ENCODE measurements at places on chromosomes 2 and 18.

- peak; percentile 24 for DNase-seq
Observed at GRCh38 chr2:74513605-74514367, 464 bp upstream of the TLX2 start.

GRCh38 chr2:165079432-165079831 lies 124.1 kb upstream of the SLC38A11 start:
- no peak for DNase-seq

DNA sequence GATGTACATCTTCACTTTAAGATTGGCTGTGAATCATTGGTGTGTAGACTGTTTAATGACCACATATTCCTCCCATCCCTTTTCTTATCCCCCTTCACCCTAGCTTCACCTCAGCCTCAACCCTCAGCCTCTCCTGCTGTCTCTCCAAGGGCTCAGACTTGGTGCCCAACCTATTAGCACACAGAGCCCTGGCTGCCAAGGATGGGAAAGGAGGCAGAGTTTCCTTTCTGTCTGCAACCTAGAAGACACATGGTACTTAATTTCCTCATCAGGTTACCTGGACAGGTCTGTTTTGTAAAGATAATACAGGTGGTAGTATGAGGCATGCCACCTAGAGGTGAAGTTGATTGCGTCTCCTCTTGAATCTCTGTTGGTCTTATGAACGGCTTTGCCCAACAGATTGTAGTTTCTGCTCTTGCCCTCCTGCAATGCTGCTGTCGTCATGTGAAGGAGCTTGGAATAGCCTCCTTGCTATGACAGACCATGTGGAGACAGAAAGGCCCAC lies 44.5 kb upstream of the RMND5A start:
- DNase-seq: no peak

- no peak for DNase-seq
Observed at GRCh38 chr2:134307334-134307733, 53.5 kb downstream of the MGAT5 start.

DNA sequence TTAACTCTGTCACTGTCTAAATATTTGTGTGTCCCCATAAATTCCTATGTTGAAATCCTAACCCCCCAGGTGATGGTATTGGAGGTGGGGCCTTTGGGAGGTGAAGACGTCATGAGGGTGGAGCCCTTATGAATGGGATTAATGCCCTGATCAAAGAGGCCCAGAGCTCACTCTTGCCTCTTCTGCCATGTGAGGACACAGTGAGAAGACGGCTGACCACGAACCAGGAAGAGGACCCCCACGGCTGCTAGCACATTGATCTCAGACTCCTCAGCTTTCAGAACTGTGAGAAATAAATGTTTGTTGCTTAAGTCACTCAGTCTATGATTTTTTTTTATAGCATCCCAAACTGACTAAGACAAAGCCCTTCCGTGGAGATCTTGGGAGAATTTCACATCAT lies 71.2 kb downstream of the BCL2L11 start:
- no peak for DNase-seq

DNA sequence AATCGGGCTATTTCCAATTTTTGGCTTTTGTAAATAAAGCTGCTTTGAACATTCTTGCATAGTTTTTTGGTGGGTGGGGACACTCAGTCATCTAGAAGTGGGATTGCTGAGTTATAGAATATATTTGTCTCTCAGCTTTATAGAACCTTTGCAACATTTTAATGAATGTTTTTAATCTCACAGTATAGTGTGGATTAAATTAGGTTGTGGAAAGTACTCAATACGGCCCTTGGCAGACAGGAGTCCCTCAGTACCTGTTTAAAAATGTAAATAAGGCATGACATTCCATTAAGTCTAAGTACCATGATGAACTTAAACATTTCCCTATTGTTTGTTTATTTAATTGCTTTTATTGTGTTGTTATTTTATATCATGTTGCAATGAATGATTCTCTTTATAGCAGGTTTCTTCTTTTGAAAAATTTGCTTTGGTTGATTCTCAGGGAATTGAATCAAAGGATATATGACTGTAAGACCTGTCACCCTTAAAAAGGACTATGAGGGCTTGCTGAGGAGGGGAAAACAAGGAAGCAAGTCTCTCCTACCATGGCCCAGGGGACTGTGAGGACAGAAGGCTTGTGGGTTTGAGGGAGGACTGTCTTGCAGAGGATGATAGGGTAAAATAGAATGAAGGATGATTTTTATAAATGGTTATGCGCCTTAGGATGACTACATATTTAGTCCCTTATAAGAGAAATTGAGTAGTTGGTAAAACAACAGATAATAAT lies 165.1 kb downstream of the RPIA start:
- DNase-seq: no peak

Data from stimulated activated CD4-positive, alpha-beta T cell treated with anti-CD3 and anti-CD28 coated beads, Interleukin-12 subunit alpha, Interleukin-12 subunit beta, amount 100 ng/mL, for 4 hours (primary cell).